ENCODE measurements at places on chromosomes 11 and 22.

GRCh38 chr22:42178910-42179519, 48.4 kb upstream of the CYP2D6 start:
- DNase-seq = no peak

- peak; percentile 6 for DNase-seq
Measured at GRCh38 chr11:11279956-11280689, 72.9 kb downstream of the CSNK2A3 start.

DNA sequence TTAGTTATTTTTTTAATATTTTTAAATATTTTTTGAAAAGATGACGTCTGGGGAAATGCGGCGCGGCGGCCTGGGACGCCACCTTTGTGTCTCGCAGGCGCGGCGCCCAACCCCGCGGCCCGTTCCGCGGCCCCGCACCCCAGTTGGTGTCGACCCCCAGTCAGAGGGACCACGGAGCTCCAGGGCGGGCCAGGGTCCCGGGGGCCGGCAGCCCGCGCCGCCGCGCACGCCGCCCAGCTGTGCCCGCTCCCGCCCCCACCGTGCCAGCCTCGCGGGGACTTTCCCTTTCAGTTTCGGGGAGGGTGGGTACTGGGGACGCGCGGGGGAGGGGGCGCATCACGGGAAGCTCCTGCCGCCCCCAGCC, 1.6 kb downstream of the CCND1 start:
- DNase-seq = no peak

DNA sequence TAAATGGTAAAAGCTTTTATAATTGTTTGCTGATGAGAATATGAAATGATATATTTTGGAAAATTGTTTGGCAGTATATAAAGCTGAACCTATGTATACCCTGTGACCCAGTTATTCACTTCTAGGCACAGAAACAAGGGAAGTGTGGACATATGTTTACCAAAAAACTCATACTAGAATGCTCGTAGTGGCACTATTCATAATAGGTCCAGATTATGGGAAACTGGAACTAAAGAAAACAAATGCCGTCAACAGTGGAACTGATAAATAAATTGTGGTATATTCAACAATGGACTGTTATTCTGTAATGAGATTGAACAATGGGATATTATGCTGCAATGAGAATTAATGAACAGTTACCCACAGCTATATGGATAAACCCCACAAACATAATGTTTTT, 32.8 kb downstream of the CSTPP1 start:
- no peak for DNase-seq

DNA sequence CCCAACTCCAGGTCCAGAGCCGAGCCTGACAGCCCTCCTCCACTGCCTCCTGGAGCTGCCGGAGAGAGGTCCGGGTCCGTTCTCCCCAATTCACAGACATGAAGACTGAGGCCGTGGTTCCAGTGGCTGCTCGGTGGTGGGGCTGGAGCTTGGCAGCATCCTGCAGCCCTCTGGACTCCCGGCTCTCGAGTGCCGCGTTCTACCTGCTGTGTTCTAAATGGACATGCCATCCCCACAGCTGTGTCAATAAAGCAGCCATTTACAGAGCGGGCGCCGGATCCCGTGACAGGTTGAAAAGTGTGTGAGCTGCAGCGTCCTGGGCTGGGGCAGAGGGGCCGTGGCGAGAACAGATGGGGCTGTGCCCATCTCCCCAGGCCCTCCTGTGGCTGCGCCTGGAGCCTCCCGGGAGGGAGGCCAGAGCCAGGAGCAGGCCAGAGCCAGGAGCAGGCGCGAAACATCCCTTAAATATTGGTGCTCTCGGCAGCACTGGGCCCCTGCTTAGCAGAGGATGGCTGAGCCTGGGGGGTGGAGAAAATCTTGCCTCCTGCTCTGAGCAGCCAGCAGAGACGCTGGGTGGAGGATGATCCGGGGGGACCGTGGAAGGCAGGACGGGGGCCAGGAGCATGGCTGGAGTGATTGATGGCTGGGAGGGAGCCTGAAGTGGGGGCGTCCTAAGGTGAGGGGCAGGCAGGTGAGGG, 46.2 kb downstream of the FLRT1 start:
- no peak for DNase-seq

GRCh38 chr11:19838994-19839768, 126.5 kb downstream of the NAV2 start:
- DNase-seq = no peak

DNA sequence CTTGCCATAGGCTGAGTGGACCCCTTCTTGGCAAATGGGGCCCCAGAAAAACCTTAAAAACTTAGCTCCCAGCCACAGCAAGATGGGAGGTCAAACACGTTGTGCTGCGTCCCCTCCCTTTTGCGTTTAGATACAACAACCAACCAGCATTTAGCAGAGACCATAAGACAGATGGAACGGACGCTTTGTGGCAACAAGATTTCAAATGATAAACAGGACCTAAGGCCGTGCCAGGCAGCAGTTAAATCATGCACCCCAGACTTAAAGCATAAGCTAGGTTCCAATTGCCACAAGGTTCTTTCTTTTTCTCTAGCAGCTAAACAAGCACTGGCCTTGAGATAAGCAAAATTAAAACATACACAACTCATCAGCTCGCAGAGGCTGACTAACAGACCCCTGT, 39.4 kb upstream of the NTM start:
- DNase-seq = no peak

DNA sequence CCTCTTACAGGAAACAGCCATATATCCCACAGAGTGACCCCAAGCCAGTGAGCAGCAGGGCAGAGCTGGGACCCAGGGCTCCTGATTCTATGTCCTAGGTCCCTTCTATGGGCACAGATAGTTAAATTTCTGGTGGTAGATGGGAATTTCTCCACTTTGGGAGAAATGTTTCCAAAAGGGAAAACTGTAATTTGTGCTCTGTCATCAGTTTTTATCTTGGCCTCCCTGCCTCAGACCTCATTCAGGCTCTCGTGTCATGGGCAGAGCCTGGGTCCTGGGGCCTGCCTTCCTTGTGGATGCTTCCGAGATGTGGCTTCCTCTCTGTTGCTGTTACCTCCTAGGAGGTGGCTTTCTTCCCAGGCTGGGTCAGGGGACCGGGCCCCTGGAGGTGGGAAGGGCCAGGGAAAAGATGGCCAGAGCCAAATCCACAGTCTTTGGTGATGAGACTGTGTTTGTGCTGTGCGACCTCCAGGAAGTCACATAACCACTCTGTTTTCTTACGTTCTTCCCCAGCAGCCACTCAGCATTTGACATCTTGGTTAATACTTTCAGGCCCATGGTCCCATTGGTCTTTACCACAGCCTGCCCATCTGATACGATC, 8.6 kb downstream of the LRRC32 start:
- no peak for DNase-seq

DNA sequence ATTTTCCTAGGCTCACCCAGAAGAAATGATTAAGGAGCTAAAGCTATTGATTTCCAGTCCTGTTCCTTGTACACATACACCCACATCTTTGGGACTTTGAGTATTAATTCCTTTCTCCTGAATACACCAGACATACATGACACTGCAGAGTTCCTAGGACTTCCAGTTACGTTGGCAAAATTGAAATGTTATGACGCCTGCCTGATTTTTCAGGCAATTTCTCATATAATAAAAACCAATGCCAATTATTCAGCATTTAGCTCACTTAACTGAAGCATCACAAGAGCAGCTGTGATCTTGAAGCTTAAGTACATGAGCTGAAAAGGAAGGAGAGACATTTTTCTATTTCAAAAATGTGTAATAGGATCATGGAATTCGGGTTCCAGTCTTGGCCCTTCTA, 4.5 kb downstream of the CLMP start:
- no peak for DNase-seq

DNA sequence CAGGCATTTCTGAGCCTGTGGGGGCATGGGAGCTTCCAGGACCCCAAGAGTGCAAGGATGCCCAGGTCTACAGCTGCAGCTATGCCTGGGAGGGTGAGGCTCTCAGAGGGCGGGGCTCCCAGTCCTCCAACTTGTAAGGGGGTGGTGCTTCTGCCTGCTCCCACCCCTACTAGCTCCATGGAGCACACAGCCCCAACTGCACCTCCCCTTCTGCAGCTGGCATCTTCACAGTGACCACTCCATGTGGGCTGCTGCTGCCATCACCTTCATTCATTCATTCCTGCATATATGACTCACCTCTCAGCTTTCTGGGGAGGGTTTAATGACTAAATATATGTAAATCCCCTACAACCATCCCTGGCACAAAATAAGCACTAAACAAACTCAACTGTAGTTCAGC, 43.8 kb downstream of the CHST1 start:
- no peak for DNase-seq

GRCh38 chr11:73156686-73157085, 14.6 kb upstream of the FCHSD2 start:
- no peak for DNase-seq

GRCh38 chr11:115146425-115146824, 357.8 kb downstream of the CADM1 start:
- DNase-seq = no peak

DNA sequence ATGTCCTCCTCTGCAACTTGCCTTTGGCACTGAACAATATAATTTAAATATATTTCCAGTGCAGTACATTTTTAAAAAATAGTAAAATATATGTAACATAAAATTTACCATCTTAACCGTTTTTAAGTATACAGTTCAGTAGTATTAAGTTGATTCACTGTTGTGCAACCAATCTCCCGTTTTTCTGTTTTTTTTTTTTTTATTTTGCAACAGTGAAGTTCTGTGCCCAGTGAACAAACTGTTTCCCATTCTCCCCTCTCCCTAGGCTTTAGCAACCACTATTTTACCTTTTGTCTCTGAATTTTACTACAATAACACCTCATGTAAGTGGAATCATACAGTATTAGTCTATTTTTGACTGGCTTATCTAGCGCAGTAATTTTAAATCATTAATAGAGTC, 13.8 kb downstream of the PRRG4 start:
- no peak for DNase-seq

DNA sequence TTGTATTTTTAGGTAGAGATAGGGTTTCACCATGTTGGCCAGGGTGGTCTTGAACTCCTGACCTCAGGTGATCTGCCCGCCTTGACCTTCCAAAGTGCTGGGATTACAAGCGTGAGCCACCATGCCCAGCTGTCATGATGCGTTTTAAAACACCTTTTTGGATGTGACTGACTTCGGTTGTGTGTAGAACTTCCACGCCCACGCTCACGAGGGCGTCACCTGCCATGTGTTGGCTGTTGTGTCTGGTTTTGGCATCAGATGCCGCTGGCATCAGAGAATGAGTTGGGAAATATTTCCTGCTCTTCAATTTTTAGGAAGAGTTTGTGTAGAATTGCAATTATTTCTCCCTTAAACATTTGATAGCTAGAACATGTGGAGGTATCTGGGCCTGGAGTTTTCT, 109.1 kb downstream of the KCNQ1 start:
- no peak for DNase-seq

GRCh38 chr11:27705873-27706820, 5.9 kb upstream of the BDNF start:
- peak; percentile 52 for DNase-seq

DNA sequence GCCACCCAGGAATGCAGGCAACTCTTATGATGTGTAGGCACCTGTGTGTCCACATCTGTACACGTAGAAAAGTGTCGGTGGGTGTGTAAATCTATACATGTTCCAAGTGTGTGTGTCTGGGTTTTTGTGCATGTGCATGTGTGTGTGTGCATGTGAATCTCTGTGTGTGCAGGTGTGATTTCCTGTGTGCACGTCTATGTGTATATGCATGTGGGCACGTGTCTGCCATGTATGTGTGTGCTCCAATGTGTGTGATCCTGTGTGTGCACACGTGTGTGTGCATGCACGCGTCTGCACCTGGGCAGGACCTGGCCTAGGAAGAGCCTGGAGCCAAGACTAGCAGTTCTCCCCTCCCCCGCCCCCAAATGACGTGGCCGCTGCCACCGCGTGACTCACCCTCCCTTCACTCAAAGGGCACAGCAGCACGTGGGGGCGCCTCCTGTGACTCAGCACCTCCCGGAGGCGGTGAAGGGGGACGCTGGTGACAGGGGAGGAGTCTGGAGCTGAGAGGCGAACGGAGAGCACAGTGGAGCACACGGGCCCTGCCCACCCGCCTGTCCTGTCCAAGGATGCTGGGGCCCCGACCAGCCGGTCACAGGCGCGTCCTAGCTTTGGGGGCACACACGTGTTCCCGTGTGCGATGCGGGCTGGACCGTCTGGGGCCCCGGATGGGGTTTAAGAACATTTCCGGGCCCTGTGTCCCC, 10.1 kb downstream of the PIM3 start:
- peak; percentile 95 for DNase-seq
